ENCODE measurements at places on chromosomes 11 and 22. TPM values are rescaled to one million over a fixed set of nuclear protein-coding genes. Genes with fewer than 3 reads are reported as not detected.
A peak's percentile ranks its signal among the peaks of the same experiment; 100 is the strongest.

- no peak overlapping the region for H3K4me3 ChIP-seq
- peaks cover 5% of the 10 kb centered on the region for H3K4me1 ChIP-seq
- H3K27me3 ChIP-seq: no peaks in the 10 kb centered on the region
- H3K27ac ChIP-seq: no peak overlapping the region
Measured at GRCh38 chr11:86431258-86431657, 56.6 kb downstream of the CCDC81 start.

- peak overlapping the region; percentile 37 for H3K4me3 ChIP-seq
- peak overlapping the region; percentile 81 for H3K27ac ChIP-seq
- no peaks in the 10 kb centered on the region for H3K36me3 ChIP-seq
- no peak for DNase-seq
- H3K27me3 ChIP-seq: no peaks in the 10 kb centered on the region
Measured at GRCh38 chr11:5620651-5621521, 3.9 kb upstream of the TRIM34 start.

GRCh38 chr11:126727381-126727780, 273.2 kb downstream of the KIRREL3 start:
- H3K4me1 ChIP-seq: peaks cover 5% of the 10 kb centered on the region
- no peak overlapping the region for H3K27ac ChIP-seq
- peaks cover 3% of the 10 kb centered on the region for H3K36me3 ChIP-seq
- DNase-seq: no peak
- H3K27me3 ChIP-seq: peaks cover 2% of the 10 kb centered on the region

The ACTN3 gene
- not detected for total RNA-seq

- no peak overlapping the region for H3K27ac ChIP-seq
- H3K4me1 ChIP-seq: no peaks in the 10 kb centered on the region
- no peaks in the 10 kb centered on the region for H3K27me3 ChIP-seq
- no peak overlapping the region for H3K4me3 ChIP-seq
- no peak for DNase-seq
Measured at GRCh38 chr11:117037279-117037974, 60.8 kb downstream of the SIK3 start.

GRCh38 chr11:60966890-60967289, 4.6 kb upstream of the CD6 start:
- H3K4me1 ChIP-seq: no peaks in the 10 kb centered on the region
- H3K27me3 ChIP-seq: peaks cover 11% of the 10 kb centered on the region
- H3K27ac ChIP-seq: no peak overlapping the region
- H3K36me3 ChIP-seq: peaks cover 3% of the 10 kb centered on the region
- DNase-seq: no peak
